ENCODE measurements at places on chromosomes 5 and 9. TPM values are rescaled to one million over a fixed set of nuclear protein-coding genes. Genes with fewer than 3 reads are reported as not detected.
A peak's percentile ranks its signal among the peaks of the same experiment; 100 is the strongest.

FGF1 gene
- 0.47 TPM for polyA plus RNA-seq

DNA sequence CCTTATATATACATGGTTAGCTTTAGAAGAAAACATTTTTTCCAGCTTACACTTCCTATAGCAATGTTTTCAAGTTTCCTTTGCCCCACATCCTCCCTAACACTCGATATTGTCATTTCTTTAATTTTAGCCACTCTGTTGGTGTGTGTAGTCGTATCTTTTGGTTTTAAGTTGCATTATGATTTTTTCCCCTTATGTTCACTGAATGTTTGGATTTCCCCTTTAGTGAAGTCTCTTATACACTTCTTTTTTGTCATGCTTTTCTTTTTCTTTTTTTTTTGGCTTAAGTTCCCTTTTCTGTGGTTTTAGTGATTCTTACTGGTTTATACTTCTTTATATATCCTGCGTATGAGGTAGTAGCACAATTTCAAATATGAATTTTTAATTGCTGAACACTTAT, 58.8 kb downstream of the KDM4C start:
- DNase-seq = no peak

DNA sequence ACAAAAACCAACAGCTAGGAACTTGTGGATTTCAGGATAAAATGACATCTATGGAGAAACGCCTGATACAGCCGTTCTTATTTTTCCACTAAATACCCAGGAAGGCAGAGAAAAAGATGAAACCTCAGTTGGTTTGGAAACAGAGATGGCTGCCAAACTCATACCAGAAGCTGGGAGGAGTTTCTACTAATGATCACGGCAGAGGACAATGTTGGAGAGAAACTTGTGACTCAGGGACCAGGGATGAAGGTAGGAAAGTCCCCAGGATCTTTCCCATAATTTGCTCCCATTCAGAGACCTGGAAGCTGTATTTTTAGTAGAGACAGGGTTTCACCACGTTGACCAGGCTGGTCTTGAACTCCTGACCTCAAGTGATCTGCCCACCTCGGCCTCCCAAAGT, 187.1 kb upstream of the IER5L start:
- DNase-seq = no peak

DNA sequence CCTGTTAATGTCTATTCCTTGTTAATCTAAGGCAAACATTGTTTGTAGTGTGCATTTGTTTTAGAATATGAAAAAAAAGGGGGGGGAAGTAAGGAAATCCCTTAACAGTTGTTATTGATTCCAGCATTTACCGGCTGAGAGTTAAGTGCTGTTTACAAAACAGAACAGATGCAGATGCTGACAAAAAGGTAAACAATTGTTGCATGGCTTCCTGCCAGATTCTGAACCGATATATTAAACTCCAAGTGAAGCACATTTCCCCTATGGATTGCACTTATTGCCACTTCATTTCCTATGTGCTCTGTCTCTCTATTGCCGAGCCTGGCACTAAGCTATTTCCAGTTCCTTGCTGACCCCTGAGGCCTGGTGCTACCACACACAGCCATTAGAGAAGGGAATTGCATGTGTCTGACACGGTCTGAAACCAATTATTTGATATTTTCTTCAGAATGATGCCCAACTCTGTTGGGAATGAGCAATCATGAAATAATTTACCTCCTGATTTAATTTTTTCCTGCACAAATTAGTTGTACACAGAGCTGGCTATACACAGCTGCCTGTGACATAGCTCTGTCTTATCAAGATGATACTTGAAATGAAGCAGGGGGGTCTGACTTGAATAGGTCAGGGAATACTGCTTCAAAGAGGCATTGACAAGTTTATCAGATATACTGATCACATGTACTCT, 109.8 kb downstream of the KIAA0825 start:
- peak; percentile 69 for DNase-seq

- DNase-seq = no peak
Measured at GRCh38 chr5:90224342-90224741, 185.2 kb downstream of the CETN3 start.

- no peak for DNase-seq
Measured at GRCh38 chr5:94562327-94562971, 56.0 kb downstream of the KIAA0825 start.

DNA sequence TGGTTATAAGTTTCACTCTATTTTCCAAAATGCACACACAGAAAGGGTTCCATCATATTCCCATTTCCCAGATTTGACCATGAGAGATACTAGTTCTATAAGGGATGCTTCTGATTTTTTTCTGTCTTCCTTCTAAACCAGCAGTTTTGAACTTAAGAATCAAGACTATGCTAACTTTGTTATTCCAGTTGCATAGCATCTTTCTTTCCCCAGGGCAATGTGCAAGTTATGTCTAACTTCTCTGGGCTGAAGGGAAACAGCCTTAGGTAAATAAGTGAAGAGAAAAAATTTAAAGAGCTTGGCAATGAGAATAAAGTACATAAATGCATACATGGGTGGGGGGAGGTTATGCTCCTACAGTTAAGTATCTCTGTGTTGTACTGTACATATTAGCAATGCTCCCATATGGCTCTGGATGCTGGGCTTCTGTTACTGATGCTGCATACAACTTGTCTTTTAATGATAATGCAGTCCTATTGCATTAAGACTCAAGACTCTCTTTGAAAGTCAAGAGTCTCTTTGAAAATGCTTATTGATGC, 125.8 kb upstream of the SLC12A2 start:
- DNase-seq = no peak

DNA sequence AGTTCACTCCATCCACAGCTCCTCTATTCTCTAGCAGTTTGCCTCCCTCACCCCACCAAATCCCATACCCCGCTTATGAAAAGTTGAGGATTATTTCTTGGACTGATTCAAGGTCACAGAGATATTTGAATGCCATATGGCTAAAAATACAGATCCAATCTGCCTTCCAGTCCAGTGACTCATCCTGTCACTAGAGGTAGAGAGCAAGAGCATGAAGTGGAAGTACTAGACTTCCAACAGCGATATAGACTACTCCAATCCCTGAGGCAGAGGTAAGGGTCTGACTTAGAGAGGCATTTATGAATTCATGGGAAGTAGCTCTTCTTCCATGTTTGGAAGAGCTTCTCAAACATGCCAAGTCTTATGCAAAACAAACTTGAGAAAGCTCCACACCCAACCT, 72.4 kb upstream of the CCL21 start:
- no peak for DNase-seq

UNC5A gene
- 0.11 TPM for polyA plus RNA-seq

DNA sequence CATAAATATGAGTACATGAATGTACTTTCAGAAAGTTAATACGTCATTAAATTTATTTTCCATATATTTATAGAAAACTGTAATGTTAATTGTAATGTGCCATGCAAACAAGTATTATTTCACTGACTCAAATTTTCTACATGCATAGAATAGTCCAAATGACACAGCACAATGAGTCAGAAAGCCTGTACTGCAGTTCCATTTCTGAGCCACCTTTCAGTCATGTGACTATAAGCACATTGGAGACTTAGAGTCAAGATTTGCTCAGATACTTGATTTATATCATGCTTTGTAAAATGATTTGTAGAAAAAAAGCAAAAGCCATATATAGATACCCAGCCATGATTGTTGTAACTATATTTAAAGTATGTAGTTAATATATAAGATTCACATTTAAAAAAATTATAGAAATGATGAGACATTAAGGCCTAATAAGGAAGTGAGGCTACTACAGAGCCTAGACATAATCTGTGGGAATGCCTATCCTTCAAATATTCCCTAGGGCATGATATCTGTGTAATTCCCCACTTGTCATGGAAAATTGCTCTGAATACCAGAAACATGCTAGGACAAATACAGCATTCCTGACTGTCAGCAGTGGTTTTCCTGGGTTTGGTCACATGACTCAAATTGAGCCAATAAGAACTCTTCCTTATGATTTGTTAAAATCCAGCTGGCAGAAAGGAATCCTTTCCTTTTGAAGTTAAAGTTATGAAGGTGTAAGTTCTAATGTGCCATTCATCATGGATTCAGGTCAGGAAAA, 50.0 kb downstream of the PTPRD start:
- no peak for DNase-seq

AP3B1 gene
- polyA plus RNA-seq = 26.4 TPM

- DNase-seq = peak; percentile 78
Measured at GRCh38 chr9:101601904-101602765, 7.4 kb upstream of the PPP3R2 start.

DNA sequence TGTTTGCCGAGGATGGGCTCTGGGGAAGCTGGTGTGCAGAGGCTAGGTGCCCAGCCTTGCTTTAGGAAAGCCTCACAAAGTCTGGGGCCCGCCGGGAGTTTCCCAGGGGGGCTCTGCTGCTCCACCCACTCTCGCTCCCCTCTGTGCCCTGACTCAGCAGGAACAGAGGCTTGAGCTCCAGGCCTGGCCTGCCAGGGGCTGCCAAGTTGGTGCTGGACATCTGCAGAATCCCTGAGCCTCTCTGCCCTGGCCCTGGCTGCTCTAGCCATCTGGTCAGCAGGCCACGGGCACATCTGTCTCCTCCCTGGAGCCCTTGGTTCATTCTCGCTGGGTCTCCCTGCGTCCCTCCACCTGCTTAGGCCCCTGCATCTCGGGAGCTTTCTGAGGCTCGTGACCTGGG, 647 bp upstream of the ADAMTSL2 start:
- DNase-seq = no peak

SMIM32 gene
- not detected for polyA plus RNA-seq

- DNase-seq = no peak
Measured at GRCh38 chr5:126680191-126680817, 79.6 kb downstream of the PHAX start.

GABRA1 gene
- polyA plus RNA-seq = not detected

GRCh38 chr5:115507681-115508080, 36.9 kb downstream of the FEM1C start:
- DNase-seq = no peak

DNA sequence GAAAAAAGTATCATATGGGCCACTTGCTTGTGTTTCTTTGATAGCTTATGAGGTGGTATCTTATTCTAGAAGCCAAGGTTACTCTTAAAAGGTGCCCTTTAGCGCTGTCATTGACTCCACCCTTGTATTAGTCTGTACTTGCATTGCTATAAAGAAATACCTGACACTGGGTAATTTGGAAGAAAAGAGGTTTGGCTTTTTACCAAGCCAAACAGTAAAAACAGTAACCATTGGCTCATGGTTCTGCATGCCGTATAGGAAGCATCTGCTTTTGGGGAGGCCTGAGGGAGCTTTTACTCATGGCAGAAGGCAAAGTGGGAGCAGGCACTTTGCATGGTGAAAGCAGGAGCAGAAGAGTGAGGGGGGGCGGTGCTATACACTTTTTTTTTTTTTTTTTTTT, 87.4 kb downstream of the TEK start:
- DNase-seq = no peak

DNA sequence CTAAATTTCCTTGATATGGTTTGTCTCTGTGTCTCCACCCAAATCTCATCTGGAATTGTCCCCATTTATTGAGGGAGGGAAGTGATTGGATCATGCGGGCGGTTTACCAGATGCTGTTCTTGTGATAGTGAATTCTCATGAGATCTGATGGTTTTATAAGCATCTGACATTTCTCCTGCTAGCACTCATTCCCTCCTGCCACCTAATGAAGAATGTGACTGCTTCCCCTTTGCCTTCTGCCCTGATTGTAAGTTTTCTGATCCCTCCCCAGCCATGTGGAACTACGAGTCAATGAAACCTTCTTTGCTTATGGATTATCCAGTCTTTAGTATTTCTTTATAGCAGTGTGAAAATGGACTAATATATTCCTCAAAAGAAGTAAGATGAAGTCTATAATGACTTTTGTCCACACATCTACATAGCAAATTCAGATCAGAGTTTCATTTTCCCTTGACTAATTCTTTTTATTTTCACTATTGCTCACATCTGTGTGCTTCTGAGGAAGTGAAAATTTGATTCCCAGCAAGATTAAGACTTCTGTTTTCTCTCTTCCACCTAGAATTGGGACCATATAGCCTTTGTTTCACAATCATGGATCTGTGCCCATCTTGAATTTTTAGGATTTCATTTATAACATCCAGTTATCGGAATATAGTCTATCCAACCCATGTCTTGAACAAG, 393.5 kb downstream of the DMAC1 start:
- DNase-seq = no peak

RANBP17 gene
- polyA plus RNA-seq = 1.8 TPM

GRCh38 chr5:6448622-6449464, at the start of gene UBE2QL1:
TSS of gene UBE2QL1 (plus strand) at chr5:6448859. CDS start at chr5:6448894, 35 bp downstream.
- DNase-seq = peak; percentile 9

FBXW5 gene
- 89.1 TPM for polyA plus RNA-seq

GRCh38 chr5:33531824-33532223, 91.1 kb downstream of the TARS1 start:
- no peak for DNase-seq

C5orf63 gene
- 6.0 TPM for polyA plus RNA-seq

DNA sequence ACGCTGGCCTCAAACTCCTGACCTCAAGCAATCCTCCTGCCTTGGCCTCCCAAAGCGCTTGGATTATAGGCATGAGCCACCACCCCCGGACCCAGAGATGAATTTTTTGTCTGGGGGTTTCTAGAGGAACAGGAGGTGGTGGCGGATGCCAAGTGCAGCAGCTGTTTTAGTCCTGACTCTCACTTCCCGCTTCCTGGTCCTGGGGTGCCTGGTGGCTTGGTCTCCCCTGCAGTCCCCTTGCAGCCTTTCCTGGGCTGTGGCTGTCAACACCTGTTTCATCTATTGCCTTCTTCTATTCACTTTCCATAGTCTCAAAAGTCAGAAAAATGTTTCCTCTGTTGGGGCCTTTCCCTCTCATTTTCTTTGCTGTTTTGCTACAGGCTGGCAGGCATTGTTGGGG, 6.5 kb upstream of the NHP2 start:
- no peak for DNase-seq

GRCh38 chr5:80125962-80126480, 90.9 kb downstream of the THBS4 start:
- no peak for DNase-seq

DNA sequence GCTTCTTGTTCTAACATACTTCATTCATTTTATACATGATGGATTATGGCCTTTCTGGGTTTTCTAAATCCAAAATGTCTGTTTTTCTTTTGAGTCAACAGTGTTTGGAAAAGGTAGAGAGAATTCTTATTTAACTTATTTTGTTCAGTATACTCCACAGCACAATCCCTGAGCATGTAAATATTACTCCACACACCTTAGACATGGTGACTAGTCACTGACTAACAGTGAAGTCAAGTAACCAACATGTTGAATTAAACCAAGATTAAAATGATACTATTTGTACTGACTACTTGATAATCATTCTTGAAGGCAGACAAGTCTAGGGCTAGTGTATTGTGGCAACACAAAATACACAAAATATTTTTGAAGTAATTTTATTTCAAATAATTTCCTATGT, 55.0 kb downstream of the HAPLN1 start:
- DNase-seq = no peak

C5orf58 gene
- polyA plus RNA-seq = 0.05 TPM

TRPM6 gene
- polyA plus RNA-seq = 0.10 TPM

GRCh38 chr5:1761453-1761755, 38.2 kb downstream of the MRPL36 start:
- no peak for DNase-seq

DNA sequence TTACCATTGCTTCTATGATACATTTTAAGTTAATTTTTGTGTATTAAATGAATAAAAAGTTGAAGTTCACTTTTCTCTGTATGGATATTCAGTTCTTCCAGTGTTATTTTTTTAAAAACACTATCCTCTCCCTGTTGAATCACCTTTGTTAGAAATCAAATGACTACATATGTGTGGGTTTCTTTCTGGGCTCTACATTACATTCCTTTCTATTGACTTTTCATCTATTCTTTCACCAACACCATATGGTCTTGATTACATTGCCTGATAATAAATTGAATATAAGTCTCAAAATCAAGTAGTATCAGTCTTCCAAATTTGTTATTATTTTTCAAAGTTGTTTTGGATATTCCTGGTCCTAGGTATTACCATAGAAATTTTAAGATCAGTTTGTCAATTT, 7.3 kb upstream of the RASEF start:
- DNase-seq = no peak

GRCh38 chr5:164975986-164976385, 1470.6 kb downstream of the MAT2B start:
- DNase-seq = no peak
